ENCODE measurements at places on chromosomes 1 and 21.

- no peak for DNase-seq
Observed at GRCh38 chr1:185850366-185850765, 116.2 kb downstream of the HMCN1 start.

DNA sequence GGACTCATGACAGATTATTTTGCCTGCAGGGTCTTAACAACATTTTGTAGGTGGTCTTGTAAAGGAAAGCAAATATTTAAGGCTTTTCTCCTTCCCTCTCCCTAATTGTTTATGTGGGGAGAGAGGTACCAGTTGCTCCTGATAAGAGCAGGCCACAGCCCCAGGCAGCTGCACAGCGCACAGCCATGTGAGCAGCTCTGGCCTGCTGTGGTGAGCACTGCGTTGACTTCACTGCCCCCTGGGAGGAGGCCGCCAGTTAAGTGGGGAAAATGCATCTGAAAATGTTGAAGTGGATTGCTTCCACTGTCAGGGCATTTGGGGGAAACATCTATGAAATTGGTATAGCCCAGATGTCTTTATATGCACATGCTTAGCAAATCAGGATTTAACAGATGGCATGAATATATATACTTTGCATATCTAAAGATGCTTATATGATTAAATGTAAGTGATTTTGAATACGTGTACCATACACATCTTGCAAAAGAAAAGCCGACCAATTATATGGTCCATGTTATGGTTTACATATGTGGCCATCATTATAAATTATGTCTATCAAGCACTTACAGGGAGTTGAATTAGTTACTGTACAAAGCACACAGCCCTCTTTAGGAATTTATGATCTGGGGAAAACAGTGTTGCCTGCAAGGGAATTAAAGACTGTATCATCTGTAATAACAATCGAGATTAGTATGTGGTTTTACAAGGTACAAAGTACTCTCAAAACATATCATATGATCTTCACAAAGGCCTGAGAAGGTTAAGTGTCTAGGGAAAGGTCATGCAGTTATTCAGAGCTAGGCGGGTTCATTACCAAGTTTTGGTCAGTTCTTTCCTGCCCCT lies 132.1 kb downstream of the RHOU start:
- DNase-seq: no peak

- no peak for DNase-seq
Observed at GRCh38 chr1:151474745-151475144, 15.5 kb upstream of the POGZ start.

- DNase-seq: no peak
Observed at GRCh38 chr1:170221031-170221430, 75.3 kb downstream of the NTMT2 start.

DNA sequence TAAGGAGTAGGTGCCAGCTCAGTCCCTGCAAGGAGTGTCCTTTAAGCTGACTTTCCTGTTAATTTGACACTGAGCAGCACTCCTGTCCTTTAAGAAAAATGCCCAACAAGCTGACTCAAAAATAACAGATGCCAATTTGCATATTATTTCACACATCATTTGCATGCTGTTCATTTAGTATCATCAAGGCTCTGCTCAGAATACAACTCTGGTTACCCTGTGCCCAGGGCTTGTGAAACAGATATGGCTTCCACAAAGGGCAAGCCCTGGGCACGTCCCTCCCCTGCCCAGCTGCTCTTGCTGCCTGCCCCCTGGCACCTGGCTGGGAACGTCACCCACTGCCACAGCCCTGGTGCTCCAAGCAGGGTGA lies 10.3 kb downstream of the KCNN3 start:
- DNase-seq: no peak

DNA sequence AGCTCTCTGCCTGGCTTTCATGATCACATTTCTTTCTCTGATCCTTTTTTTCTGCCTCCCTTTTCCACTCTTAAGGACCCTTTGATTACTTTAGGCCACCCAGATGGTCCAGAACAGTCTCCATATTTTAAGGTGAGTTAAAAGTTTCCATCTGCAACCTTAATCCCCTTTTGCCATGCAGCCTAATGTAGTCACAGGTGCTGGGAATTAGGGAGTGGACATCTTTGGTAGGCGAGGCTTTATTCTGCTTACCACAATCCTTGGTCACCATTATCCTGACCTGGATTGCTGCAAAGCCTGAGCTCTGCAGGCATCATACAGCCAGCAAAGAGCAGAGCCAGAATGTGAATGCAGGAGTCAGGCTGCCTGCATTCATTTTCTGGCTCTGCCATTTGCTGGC lies 95.9 kb downstream of the XCL2 start:
- DNase-seq: no peak

DNA sequence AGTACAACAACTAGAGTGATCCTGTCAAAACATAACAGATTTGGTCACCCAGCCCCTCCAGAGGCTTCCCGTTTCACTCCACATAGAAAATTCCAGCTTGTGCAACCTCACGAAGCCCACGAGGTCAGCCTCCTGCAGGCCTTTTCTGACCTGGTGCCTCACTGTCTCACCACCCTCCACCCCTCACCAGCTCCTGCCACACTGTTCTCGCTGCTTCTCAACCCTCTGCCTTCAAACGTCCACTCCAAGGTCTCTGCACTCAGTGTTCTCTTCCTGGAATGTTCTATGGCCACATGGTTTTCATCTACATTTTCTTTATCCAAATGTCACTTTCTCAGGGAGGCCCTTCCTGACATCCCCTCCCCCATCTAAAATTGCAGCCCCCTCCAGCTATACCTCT lies 178.9 kb downstream of the DHRS3 start:
- DNase-seq: no peak

GRCh38 chr21:29349702-29350101 lies 51.0 kb downstream of the BACH1 start:
- DNase-seq: no peak

GRCh38 chr1:203511930-203512329 lies 18.0 kb downstream of the OPTC start:
- DNase-seq: no peak

DNA sequence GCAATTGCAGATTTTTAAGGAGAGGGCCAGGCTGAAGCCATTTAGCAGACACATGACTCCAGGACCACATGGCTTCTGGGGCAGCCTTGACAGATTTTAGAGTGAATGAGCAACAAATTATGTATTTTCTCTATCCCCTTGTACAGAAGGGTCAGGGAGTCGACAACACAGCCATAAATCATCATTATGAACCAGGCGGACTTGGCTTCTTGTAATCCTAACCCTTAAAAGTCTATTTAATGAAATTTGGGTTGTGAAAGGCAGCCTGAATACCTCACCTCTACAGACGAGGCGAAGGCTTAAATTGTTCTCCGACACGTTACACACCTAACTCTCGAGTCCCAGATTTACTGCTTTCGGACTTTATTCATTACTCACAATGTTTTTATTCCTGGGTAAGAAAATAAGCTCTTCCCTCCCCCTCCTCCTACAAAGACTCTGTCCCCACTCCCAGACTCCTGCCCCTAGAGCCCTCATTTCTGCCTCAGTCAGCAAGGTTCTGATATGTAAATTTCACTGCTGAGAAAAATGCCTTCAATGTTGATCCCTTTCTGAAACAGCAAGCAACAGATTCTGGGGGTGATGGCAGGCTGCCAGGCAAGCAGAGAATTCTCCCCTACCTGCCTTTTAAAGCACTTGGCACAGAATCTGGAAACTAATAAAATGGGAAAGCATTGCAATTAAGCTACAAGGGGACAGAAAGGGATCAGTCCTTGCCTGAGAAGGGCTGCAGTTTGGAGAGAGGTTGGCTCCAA lies 51.6 kb downstream of the PLPP3 start:
- DNase-seq: no peak

DNA sequence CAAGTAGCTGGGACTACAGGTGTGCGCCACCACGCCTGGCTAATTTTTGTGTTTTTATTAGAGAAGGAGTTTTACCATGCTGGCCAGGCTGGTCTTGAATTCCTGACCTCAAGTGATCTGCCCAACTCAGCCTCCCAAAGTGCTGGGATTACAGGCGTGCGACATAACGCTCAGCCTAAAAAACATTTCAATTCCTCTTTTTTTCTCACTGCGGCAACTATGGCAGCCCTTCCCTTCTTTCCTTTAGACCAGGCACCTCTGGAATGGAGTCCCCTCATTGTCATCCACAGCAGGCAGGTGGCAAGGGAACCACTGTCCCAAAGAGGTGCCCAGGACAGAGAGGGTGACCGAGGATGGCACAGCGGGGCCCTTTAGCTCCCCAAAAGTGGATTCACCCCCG lies 14.1 kb downstream of the CEP104 start:
- DNase-seq: no peak

- no peak for DNase-seq
Observed at GRCh38 chr1:211920141-211920572, 89.6 kb upstream of the LPGAT1 start.

DNA sequence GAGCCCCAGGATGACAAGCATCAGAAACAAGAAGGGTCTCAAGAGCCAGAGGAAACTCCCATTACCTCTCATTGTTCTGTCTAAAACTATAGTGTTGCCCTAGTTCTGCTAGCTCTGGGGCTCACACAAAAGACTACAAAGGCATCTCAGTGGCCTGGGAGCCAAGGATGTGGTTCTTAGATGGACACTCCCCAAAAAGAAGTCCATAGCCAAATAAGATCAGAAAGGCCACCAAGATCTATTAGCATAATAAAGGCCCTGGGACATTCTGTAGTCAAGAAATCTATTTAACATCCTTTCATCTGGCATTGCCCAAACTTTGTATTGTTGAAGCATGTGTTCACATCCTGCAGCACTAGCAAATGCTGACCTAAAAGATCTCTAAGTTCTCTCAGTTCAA lies 99.5 kb downstream of the EDEM3 start:
- no peak for DNase-seq

- no peak for DNase-seq
Observed at GRCh38 chr1:200380589-200381021, 29.2 kb downstream of the ZNF281 start.

- DNase-seq: no peak
Observed at GRCh38 chr1:16183179-16183578, 27.3 kb upstream of the EPHA2 start.

DNA sequence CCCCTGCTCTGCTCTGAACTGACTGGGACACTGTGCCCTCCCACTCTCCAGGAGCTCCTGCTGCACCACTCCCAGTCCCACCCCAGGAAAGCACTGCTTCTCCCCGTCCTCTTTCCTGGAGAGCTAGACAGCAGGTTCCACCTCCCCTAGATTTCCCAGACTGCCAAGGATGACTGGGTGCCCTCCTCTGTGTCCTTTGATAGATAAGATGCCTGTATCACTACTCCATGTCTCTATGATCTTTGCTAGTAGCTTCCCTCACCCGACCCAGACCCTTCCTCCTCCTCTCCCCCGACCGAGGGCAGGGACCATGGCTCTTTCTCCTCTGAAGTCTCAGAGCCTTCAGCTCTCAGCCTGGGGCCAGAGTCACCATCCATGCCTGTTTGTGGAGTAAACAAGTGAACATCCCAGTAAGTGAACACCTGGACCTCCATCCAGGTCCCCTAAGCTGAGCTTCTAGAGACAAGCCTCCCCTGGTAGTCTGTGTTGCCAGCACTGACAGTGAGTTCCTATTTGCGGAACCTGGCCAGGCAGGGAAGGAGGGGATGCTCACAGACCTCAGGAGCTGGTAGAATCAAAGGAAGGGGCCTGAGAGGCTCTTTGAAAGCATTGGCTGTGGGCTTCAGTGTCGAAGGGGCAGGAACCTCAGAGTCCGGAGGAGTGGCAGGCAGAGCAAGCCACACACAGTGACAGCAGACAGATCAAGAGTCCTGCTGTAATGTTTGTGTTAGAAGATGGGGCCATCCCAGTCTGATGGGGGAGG lies 104.0 kb downstream of the PAX7 start:
- no peak for DNase-seq

DNA sequence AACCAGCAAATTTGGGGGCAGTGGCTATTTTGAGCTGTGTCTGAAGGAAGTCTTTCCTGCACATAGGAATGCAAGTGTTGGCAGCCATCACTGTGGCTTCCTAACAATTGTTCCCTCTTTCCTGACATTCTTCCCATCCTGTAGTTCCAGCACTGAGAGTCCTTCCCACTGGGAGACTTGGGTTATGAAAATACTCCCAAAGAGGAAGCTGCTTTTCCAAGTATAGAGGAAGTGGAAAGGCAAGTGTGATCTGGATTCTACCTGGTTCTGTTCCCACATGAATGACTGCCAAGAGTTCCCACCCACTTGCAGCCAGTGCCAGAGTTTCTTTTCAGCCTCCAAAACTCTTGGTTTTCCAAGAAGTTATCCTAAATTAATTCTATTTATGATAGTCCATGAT lies 98.5 kb upstream of the CD53 start:
- no peak for DNase-seq

DNA sequence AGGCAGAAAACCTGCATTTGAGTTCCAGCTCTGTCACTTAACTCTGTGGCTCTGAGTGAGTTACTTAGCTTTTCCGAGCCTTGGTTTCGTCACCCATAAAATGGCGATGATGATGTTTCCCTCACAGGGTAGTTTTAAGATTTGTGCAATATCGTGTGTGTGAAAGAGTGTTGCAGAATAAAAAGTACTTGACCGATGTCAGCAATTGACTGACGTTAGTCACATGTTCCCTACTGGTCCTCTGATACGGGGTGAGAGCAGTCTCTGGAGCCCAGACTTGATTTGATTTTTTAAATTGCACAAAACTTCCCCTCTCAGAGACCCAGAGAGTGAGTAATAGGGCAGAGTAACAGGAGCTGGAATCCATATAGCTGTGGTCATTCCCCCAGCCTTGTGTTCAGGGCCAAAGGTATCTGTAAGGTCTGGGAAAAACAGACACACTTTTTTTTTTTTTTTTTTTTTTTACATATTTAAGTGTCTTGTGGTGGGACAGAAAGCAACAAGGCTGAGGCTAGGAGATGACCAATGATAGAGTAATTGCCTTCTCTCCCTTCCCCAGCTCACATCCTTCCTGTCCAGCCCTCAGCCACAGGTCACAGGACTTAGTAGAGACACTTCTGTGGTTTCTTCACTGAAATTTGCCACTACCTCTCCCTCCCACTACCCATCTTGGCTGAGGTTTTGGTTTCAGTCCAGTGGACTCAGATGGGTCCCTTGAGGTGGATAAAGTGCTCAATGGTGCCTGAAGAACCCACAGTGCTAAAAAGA lies 2.0 kb downstream of the FCER1G start:
- no peak for DNase-seq

GRCh38 chr1:7376676-7377075 lies 394.4 kb upstream of the VAMP3 start:
- no peak for DNase-seq
